ENCODE measurements at places on chromosomes 11 and 22. TPM values are rescaled to one million over a fixed set of nuclear protein-coding genes. Genes with fewer than 3 reads are reported as not detected.

GRCh38 chr11:32044158-32044863, 46.6 kb upstream of the RCN1 start:
- DNase-seq: no peak

DSCAML1 gene
- not detected for total RNA-seq

DNA sequence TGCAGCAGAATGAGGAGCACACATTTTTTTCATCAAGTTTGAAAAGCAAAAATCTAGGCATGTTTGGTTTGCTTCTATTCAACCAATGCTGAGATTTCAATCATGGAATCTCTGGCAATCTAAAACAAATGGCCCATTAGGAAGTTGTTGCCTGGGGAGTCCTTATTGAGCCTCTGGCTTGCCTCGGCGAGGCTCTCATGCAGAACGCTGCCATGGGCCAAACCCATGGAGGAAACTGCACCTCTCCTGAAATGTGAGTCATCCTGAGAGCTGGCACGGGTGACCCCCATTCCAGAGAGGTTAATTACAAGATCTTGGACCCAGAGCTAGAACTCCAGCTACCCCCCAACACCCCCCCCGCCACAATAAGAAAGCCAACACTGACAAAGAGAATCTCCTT, 80.7 kb downstream of the MN1 start:
- no peak for DNase-seq

GRCh38 chr22:20964799-20965103, 2.3 kb upstream of the AIFM3 start:
- no peak for DNase-seq

ZP1 gene
- not detected for total RNA-seq

Data from HCT116 (cell line).